ENCODE measurements at places on chromosomes 2 and 18.

- no peak for DNase-seq
Measured at GRCh38 chr2:201413552-201413951, 37.7 kb downstream of the TRAK2 start.

- DNase-seq = no peak
Measured at GRCh38 chr2:236672606-236673005, 103.0 kb downstream of the ACKR3 start.

- no peak for DNase-seq
Measured at GRCh38 chr2:188449561-188449960, 157.9 kb downstream of the GULP1 start.

DNA sequence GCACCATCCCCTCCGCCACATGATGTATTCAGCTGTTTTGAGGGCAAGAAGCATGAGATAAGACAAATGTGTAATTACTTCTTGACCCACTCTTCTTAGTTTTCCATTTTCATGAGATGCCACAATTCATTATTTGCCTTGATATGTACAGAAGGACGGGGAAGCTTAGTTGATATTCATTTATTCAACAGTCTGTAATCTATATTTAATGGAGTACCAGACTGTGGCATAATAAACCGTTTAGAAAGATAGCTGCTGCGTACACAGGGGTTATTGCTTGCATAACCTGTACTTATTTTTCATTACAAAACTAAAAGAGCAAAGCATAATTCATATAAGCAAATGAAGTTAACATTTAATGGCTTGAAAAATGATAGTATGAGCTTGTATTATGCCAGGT is 466.4 kb upstream of the GYPC start:
- no peak for DNase-seq

GRCh38 chr2:19882286-19882685 is 19.5 kb downstream of the TTC32 start:
- DNase-seq = no peak

GRCh38 chr2:130241041-130241707 is 42.9 kb upstream of the TUBA3E start:
- DNase-seq = peak; percentile 39

DNA sequence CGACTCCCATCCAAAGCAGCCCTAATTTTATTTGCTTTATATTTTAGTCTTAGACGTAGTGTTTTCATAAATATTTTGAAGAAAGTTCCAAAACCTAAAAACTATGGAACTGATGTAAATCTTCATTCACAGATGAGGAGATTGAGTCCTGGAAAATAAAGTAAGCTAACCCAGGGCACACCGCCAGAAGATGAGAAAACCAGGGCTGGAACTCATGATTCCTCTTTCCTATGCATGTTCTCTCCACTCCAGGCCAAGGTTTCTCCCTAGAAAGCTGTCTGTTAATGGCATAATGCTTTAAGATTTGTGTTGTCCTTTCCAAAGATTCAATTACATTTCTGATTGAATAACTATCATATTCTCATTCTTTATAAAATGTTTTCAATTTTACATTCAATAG is 78.4 kb upstream of the ZC3H15 start:
- DNase-seq = no peak

GRCh38 chr18:68569936-68570335 is 145.0 kb downstream of the TMX3 start:
- DNase-seq = no peak

Data from small intestine (tissue), 16 donors.